ENCODE measurements at places on chromosomes 2 and 18. TPM values are rescaled to one million over a fixed set of nuclear protein-coding genes. Genes with fewer than 3 reads are reported as not detected.

SANBR gene
- 8.9 TPM for total RNA-seq

DNA sequence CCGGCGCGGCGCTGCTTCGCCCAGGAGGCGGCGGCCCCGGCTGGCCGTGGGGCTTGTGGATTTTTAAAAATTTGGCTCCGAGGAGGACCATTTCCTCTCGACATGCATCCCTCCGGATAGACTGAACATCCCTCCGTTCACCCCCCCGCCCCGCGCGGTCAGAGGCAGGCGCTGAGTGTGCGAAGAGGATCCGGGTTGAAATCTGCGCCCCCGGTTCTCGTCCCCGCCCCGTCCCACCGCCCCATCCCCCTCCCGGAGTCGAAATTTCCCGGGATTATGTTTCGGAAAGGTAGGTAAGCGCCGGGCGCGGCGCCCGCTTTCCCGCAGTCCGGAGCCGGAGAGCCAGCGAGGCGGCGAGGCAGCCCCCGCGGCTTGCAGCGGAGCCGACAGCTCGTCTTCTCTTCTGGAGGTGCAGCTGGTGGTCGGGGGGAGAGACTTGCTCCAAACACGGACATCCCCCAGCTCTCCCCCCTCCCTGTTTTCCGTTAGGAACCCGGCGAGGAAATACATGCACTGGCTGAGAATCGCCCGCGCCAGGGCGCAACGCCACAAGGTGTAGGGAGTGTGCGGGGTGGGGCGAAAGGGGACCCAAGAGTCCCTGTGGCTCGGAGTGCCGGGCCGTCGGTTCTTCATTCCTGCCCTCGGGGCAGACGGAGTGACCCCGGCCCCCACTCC, at the start of gene PRKCE:
Gene PRKCE, plus strand, starts transcription at position 261 of the 675 bp plus-strand sequence.
- peaks cover 45% of the 10 kb centered on the region for H3K27me3 ChIP-seq
- peak within 1 kb of the TSS; percentile 92 for H3K4me3 ChIP-seq
- no peaks in the 10 kb centered on the region for H3K36me3 ChIP-seq
- no peaks in the 10 kb centered on the region for H3K4me1 ChIP-seq
- no peak within 1 kb of the TSS for H3K27ac ChIP-seq

HMSD gene
- total RNA-seq, result 3.9 TPM

GRCh38 chr2:169108099-169108884, 38.9 kb downstream of the DHRS9 start:
- no peaks in the 10 kb centered on the region for H3K27me3 ChIP-seq
- no peaks in the 10 kb centered on the region for H3K36me3 ChIP-seq
- H3K4me1 ChIP-seq, result 0 out of 2 replicates have a peak, but pooled peaks cover 2% of the 10 kb centered on the region
- no peak for DNase-seq
- no peak overlapping the region for H3K27ac ChIP-seq

GRCh38 chr2:144215701-144216675, 303.9 kb downstream of the ZEB2 start:
- no peaks in the 10 kb centered on the region for H3K27me3 ChIP-seq
- no peak for DNase-seq
- H3K27ac ChIP-seq, result no peak overlapping the region
- H3K36me3 ChIP-seq, result no peaks in the 10 kb centered on the region
- no peaks in the 10 kb centered on the region for H3K4me1 ChIP-seq
- no peak overlapping the region for H3K4me3 ChIP-seq

- H3K36me3 ChIP-seq, result no peaks in the 10 kb centered on the region
- no peaks in the 10 kb centered on the region for H3K4me1 ChIP-seq
- DNase-seq, result peak; percentile 73
- no peak overlapping the region for H3K4me3 ChIP-seq
- no peak overlapping the region for H3K27ac ChIP-seq
Measured at GRCh38 chr2:214311031-214311533, 99.8 kb upstream of the VWC2L start.

DNA sequence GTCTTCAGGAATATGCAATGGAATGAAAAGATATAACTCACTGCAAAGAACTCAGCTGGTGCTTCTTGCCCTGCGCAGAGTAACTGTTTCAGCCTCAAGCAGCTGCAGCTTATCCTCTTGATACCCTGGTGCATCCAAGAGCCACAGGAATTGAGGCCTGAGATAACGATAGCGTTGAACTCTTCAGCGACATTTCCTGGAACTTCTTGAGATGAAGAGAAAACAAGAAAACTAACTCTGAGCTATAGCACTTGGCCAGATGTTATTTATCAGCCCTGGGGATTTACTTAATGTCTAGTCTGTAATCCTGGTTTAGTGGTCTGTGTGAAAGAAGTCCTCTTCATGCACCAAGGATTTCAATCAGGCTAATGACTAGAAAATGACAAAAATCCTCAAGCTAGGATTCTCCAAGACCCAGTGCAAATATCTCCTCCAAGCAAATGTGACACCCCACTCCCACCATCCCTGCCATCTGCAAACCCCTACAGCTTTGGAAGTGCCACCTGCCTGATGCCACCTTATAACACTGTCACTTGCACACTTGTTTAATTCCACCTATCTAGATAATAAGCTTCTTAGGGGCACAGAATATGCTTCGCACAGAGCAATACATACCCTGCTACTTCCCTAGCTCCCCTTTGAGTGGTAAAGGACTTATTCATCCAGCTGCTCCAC, 40.6 kb downstream of the EHD3 start:
- no peaks in the 10 kb centered on the region for H3K27me3 ChIP-seq
- no peak overlapping the region for H3K4me3 ChIP-seq
- H3K27ac ChIP-seq, result no peak overlapping the region
- peaks cover 4% of the 10 kb centered on the region for H3K4me1 ChIP-seq
- H3K36me3 ChIP-seq, result no peaks in the 10 kb centered on the region

- H3K27me3 ChIP-seq, result no peaks in the 10 kb centered on the region
- DNase-seq, result no peak
- H3K4me1 ChIP-seq, result no peaks in the 10 kb centered on the region
- H3K36me3 ChIP-seq, result no peaks in the 10 kb centered on the region
- no peak overlapping the region for H3K27ac ChIP-seq
- no peak overlapping the region for H3K4me3 ChIP-seq
Measured at GRCh38 chr2:57333221-57333620, 713.4 kb upstream of the VRK2 start.

DNA sequence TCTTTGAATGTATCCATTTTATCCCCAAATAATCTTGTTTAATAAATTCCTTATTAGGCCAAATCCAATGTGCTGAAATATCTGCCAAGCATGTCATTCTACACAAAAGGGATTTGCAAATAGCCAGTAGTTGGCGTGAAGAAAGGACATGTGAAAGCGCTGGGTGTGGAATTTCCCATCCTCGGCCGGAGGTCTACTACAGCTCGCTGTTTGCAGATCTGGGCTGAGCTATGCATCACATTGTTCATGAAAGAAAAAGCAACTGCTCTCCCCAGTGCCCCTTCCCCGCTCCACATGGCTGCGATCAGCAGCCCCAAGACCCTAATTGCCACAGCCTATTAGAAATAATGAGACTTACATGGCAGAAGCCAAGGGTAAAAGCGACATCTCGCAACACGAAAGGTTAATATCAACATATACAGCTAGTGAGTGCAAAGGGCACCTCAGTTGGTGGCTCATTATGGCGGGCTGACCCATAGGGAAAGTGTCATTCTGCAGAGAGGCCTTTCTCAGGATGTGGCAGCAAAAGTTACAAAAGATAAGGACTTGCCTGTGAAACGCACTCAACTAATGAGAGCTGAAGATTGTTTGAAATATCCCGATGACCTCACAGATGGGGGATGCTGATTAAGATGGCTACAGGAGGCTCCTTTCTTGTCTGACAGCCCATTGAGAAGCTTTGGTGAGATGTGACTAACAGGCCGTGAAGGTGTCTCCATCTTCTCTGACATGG, 126.9 kb upstream of the CYP1B1 start:
- H3K4me3 ChIP-seq, result no peak overlapping the region
- no peak overlapping the region for H3K27ac ChIP-seq
- no peak for DNase-seq
- H3K4me1 ChIP-seq, result no peaks in the 10 kb centered on the region

GRCh38 chr2:72050734-72051133, 96.9 kb downstream of the CYP26B1 start:
- H3K4me1 ChIP-seq, result no peaks in the 10 kb centered on the region
- no peaks in the 10 kb centered on the region for H3K27me3 ChIP-seq
- H3K4me3 ChIP-seq, result no peak overlapping the region
- H3K27ac ChIP-seq, result no peak overlapping the region
- no peak for DNase-seq

SERPINB2 gene
- not detected for total RNA-seq

DNA sequence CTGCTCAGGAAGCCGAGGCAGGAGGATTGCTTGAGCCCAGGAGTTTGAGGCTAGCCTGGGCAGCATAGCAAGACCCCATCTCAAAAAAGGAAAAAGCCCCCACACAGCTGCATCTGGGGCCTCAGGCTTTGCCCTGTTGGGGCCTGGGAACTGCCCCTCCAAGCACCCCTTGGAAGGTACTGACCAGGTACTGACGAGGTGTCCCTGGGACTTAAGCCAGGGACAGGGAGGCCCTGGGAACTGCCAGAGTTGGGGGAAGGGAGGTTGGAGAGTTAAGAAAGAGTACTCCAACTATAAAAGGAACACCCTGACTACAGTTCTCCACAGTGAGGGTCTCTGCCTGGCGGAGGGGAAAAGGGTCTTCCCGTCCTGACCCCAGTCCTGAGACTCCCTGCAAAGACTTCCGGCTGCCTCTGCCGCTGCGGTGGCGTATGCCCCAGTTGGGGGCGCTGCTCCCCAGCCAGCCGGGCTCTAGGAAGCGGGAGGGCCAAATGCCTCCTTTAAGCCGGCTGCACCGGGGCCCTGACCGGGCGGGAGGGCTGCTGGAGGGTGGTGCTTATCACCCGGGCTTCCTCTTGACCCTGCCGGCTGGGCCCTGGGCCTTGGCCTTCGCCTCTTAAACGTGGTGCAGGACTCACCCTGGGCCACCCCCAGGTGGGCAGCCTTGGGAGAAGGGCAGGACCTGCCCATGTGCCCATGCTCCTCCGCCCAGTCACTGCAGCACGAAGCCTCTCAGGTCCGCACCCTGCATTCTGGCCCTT, 12.8 kb downstream of the SLC30A3 start:
- DNase-seq, result peak; percentile 87
- H3K27ac ChIP-seq, result no peak overlapping the region
- peaks cover 2% of the 10 kb centered on the region for H3K36me3 ChIP-seq

- no peak for DNase-seq
- H3K4me1 ChIP-seq, result peaks cover 2% of the 10 kb centered on the region
- H3K27ac ChIP-seq, result no peak overlapping the region
- peaks cover 16% of the 10 kb centered on the region for H3K36me3 ChIP-seq
Measured at GRCh38 chr2:27622921-27623384, 5.9 kb downstream of the CCDC121 start.

GRCh38 chr2:201130524-201131186, 14.7 kb downstream of the CFLAR start:
- H3K27me3 ChIP-seq, result no peaks in the 10 kb centered on the region
- DNase-seq, result no peak
- H3K4me3 ChIP-seq, result no peak overlapping the region
- H3K4me1 ChIP-seq, result peaks cover 10% of the 10 kb centered on the region
- no peak overlapping the region for H3K27ac ChIP-seq

- H3K4me3 ChIP-seq, result no peak overlapping the region
- no peak overlapping the region for H3K27ac ChIP-seq
- DNase-seq, result no peak
- no peaks in the 10 kb centered on the region for H3K27me3 ChIP-seq
Measured at GRCh38 chr2:58063641-58064040, 17.0 kb downstream of the VRK2 start.

ASXL3 gene
- total RNA-seq, result 0.35 TPM

CHRNG gene
- not detected for total RNA-seq

DNA sequence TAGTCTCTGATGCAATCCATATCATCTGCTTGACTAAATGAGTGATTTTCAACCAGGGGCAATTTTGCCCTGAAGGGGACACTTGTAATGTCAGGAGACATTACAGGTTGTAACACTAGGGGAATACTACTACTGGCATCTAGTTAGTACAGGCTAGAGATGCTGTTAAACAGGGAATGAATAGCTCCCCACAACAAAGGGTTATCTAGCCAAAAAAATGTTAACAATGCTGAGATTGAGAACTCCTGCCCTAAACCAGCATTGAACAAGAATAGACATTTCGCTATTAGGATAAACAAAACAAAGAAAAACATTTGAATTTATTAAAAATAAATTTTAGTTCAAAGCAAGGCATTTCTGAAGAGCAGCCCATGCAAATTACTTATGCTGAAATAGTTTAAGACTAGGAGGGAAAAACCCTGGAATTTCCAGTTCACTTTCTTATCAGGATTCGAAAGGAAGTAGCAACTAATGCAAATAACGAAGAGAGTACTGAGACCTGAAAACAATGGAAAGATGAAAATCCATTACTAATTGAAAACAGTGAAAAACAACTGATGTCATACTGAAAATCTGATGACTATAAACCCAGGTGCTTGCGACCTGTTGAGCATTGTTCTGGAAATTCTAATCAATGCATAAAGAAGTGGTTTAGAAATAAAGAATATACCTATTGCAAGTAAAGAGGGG, 53.1 kb downstream of the CAB39 start:
- DNase-seq, result no peak
- H3K27ac ChIP-seq, result no peak overlapping the region
- H3K4me1 ChIP-seq, result peaks cover 8% of the 10 kb centered on the region
- H3K27me3 ChIP-seq, result no peaks in the 10 kb centered on the region
- no peak overlapping the region for H3K4me3 ChIP-seq

DNA sequence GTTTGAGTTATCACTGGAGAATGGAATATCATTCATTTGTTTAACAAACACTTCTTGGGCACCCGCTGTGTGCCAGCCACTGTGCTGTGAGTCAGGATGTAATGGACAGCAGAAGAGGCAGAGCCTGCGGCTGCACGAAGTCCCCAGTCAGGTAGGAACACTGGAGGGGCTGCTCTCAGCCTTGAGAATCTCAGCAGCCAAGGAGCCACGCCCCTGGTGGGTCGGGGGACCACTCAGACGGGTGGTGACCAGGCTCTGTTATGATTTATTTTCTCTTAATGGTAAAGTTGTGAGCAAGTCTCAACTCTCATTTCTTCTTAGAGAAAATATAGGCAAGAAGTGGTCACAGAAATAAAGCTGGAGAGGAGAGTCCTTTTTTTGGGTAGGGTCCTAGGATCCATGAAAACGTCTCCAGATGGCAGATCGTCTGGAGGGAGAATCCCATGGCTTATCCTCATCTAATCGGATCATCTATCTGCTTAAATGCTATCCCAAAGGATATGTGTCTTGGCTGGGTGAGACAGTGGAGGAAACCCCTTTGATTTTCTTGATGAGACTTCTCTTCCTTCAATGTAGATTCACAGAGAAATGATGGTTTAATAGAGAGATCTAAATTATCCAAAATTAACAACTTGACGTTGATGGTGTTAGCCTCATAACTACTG, 129.1 kb upstream of the LGALSL start:
- no peak overlapping the region for H3K4me3 ChIP-seq
- H3K27me3 ChIP-seq, result no peaks in the 10 kb centered on the region
- no peak for DNase-seq
- H3K27ac ChIP-seq, result no peak overlapping the region

PAX8 gene
- not detected for total RNA-seq

- H3K4me3 ChIP-seq, result no peak overlapping the region
- no peaks in the 10 kb centered on the region for H3K4me1 ChIP-seq
- H3K27me3 ChIP-seq, result no peaks in the 10 kb centered on the region
- no peak overlapping the region for H3K27ac ChIP-seq
- no peaks in the 10 kb centered on the region for H3K36me3 ChIP-seq
- no peak for DNase-seq
Measured at GRCh38 chr18:42901161-42901560, 214.3 kb downstream of the RIT2 start.

Data from H9 (cell line).